Activated naive CD8-positive, alpha-beta T cell treated with anti-CD3 and anti-CD28 coated beads, Interleukin-2, amount 10 ng/mL, durations not matched to agents 7 days and 5 days (primary cell): ENCODE measurements at places on chromosomes 1 and 21.

GRCh38 chr1:87243573-87243972 is 85.1 kb upstream of the LMO4 start:
- no peak for DNase-seq
- no peak overlapping the region for H3K27ac ChIP-seq
- no peaks in the 10 kb centered on the region for H3K27me3 ChIP-seq
- no peaks in the 10 kb centered on the region for H3K36me3 ChIP-seq
- H3K4me3 ChIP-seq, result no peak overlapping the region

GRCh38 chr21:26388731-26389231 is 184.3 kb downstream of the CYYR1 start:
- H3K36me3 ChIP-seq, result no peaks in the 10 kb centered on the region
- no peak overlapping the region for H3K4me3 ChIP-seq
- H3K27ac ChIP-seq, result no peak overlapping the region

DNA sequence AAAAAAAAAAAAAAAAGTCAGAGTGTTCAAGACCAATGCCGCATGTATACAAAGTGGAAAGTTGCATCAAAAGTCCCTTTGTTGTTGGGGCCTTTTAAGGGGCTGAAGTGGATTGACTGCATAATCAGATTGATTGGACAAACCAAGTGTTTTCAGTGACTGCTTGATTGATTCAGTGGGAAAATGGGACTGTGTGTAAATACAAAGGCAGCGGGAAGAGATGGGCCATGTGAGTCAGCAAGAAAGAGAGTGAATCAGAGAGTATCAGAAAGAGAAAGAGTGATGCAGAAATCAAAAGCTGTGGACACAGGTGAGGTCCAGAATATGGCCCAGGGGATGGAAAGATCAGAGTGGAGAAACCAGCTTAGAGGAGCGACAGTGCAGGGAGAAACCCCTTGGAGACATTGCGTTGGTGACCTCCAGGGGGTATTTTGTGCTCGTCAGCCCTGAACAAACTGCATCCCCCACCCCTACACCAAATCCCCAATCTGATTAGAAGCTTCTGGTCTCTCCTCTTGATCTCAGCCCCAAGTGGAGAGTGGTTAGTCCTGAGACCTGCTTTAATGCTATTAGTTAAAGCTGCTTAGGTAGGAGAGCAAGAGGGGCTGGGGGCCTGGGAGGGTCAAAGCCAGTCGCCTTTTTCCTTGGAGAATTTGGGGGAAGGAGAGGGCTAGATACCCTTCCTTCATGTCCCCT is 5.1 kb upstream of the ETV3L start:
- H3K36me3 ChIP-seq, result no peaks in the 10 kb centered on the region
- no peak for DNase-seq
- H3K27me3 ChIP-seq, result peaks cover 43% of the 10 kb centered on the region
- H3K4me3 ChIP-seq, result no peak overlapping the region

DNA sequence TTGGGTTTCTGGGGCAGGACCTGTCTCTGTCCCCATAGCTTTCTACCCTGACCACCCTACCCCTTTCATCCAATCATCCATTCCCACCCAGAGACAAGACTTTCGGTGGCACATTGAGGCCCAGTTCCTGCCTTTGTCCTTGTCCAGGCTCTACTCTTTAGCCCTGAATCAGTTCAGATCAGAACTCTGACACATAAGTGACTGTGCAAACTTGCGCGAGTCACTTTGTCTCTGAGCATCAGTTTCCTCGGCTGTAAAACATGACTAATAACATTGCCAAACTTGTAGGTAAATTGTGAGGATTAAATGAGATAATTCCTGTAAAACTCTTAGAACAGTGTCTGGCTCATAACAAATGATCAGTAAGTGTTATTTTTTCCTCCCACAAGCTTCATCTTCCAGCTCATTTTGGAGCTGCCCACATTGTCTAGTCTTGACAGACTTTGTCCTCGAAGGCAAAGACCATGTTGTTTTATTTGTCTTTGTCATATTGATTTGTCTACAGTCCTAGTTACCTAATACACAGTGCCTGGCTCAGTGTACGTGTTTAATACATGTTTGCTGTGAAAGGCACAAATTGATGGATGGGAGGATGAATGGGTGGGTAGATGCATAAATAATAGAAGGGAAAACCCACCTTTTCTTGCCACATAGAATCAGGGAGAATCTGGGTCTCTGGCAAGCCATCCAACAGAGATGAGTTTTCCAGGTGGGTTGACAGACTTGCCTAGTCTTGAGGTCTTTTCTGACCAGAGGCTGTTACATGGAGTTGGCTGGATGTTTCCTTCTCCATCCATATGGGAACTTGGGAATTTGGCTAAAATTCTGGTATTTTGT is 262.9 kb downstream of the OMA1 start:
- no peak overlapping the region for H3K4me3 ChIP-seq
- peaks cover 1% of the 10 kb centered on the region for H3K27me3 ChIP-seq
- H3K4me1 ChIP-seq, result no peaks in the 10 kb centered on the region
- no peaks in the 10 kb centered on the region for H3K36me3 ChIP-seq
- H3K27ac ChIP-seq, result no peak overlapping the region

DNA sequence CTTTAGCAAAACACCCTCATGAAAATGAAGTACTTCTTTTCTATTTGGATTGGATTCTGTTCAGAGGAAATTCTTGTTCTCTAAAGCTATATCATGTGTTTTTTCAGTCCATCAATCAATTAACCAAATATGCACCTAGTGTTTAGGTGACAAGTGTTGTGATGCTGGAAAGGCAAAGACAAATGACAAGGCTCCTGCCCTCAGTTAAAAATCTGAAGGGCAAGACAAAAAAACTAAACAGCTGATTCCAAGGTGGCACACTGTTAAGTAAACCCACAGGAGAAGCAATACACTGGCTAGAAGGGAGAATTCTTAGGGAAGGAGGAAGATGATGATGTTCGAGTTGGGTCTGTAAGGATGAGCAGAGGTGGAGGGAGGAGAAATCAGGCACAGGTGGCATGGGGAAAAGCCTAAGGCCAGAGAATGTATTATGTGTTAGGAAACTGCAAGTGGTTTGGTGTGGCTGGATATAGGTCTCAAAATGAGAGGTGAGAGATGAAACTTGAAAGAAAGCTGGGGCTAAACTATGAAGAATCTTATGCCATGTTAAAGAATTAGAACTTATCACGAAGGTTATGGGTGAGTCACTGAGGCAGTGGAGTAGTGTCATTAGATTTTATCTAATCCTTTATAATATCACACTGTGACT is 51.8 kb upstream of the GFI1 start:
- peaks cover 38% of the 10 kb centered on the region for H3K4me1 ChIP-seq
- no peak for DNase-seq
- H3K36me3 ChIP-seq, result peaks cover 27% of the 10 kb centered on the region
- H3K27ac ChIP-seq, result peak overlapping the region; percentile 96
- no peaks in the 10 kb centered on the region for H3K27me3 ChIP-seq

GRCh38 chr1:227192163-227192562 is 126.1 kb downstream of the CDC42BPA start:
- DNase-seq, result no peak
- no peak overlapping the region for H3K4me3 ChIP-seq
- H3K27me3 ChIP-seq, result peaks cover 17% of the 10 kb centered on the region
- H3K27ac ChIP-seq, result no peak overlapping the region
- no peaks in the 10 kb centered on the region for H3K36me3 ChIP-seq

- no peak overlapping the region for H3K4me3 ChIP-seq
- no peak for DNase-seq
- no peaks in the 10 kb centered on the region for H3K4me1 ChIP-seq
- no peaks in the 10 kb centered on the region for H3K36me3 ChIP-seq
- H3K27ac ChIP-seq, result no peak overlapping the region
Measured at GRCh38 chr1:195697130-195697529, 911.1 kb downstream of the KCNT2 start.

DNA sequence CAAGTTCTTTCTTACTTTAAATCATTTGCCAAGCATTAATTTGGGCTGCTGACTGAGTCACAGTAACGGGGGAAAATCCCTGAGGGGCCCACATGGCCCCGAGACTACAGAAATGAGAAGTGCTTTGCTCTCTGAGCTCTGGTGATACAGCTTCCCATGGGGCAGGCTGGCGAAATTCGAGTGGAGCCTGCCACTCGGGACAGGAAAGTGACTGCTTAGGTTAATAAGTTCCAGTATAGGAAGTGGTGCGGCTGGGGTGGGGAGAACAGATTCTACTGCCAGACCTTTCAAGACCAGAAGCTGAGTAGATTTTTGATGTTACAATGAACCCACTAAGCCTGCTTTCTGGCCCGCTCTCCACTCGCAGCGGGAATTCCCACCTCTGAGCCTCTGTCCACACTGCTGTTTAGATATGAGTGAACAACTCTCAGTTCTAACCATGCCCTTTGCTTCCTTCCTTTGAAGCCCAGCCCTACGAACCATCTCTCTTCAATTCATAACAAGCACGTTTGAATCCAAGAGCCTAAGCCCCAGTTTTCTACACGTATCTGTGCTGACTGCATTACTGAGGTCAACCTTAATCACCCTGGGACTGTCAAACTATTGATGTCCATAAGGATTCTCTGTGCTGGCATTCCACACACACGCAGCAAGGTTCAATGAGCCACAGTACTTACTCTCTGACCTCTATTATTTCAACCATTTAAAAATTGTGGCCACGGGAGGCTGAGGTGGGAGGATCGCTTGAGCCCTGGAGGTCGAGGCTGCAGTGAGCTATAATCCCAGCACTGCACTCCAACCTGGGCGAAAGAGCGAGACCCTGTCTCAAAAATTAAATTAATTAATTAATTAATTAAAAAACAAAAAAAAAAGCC is 9.6 kb downstream of the ZBTB17 start:
- peaks cover 31% of the 10 kb centered on the region for H3K36me3 ChIP-seq
- H3K27ac ChIP-seq, result peak overlapping the region; percentile 91

DNA sequence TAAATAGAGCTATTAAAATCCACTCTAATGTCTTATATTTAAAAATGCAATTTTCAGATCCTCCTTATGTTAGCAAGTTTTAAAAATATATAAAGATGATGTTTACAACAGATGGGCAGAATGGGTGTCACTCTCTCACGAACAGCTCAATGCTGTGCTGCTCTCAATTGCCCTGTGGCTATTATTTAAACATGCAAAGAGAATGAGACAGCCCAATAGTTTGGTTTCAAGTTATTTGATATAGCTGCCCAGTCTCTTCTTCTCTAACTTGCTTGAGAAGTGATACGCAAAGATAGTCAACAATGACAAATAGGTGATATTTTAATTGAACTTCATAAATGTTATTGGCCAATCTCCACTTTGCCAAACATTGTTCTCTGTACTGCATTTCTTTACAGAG is 199.3 kb upstream of the GREM2 start:
- H3K27me3 ChIP-seq, result no peaks in the 10 kb centered on the region

- H3K27me3 ChIP-seq, result peaks cover 5% of the 10 kb centered on the region
- peaks cover 2% of the 10 kb centered on the region for H3K4me1 ChIP-seq
- no peak for DNase-seq
- H3K27ac ChIP-seq, result no peak overlapping the region
- H3K36me3 ChIP-seq, result no peaks in the 10 kb centered on the region
- no peak overlapping the region for H3K4me3 ChIP-seq
Measured at GRCh38 chr1:205927676-205928075, 15.6 kb downstream of the SLC26A9 start.

- no peak for DNase-seq
- no peaks in the 10 kb centered on the region for H3K36me3 ChIP-seq
- no peaks in the 10 kb centered on the region for H3K27me3 ChIP-seq
Measured at GRCh38 chr21:22743085-22743484, 1744.9 kb downstream of the NCAM2 start.

DNA sequence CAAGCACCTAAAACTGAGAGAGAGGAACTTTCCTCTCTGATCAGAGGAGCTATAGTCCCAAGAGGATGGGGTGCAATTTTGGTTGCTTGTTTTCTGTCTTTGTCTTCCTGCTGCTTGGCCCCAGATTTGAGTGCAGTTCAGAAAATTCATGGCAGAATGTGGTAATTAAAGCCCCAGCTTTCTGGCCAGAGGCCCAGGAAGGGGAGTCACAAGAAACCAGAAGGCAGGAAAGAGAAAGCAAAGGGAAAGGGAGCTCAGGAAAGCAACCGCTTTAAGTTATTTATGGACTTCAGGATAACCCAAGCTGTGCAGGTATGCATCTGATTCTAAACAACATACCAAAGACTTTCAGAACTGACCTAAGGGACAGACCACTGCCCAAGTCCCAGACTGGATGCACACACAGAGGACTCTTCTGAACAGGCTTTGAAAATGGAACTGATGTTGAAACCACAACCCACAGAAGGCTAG is 88.8 kb downstream of the ST3GAL3 start:
- peaks cover 22% of the 10 kb centered on the region for H3K4me1 ChIP-seq
- no peak overlapping the region for H3K4me3 ChIP-seq
- H3K27ac ChIP-seq, result no peak overlapping the region
- no peak for DNase-seq
- H3K36me3 ChIP-seq, result peaks cover 24% of the 10 kb centered on the region
- H3K27me3 ChIP-seq, result no peaks in the 10 kb centered on the region

DNA sequence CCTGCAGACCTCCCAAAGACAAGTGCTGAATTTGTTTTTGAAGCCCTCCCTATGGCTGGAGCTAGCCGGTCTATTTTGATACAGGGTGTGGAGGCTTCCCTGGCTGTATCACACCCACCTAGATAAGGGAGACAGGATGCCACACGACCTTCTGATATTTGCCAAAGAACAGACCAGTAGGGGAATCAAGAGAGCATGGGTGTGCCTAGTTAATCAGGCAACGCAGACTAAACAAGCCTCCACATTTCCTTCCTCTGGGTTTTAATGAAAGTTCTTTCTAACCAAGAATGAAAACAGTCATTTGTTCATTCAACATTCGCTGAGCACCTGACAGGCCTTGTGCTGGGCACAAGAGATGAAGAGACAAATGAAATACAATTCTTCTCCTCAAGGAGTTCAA is 446.8 kb downstream of the PLPP3 start:
- H3K27me3 ChIP-seq, result no peaks in the 10 kb centered on the region
- no peaks in the 10 kb centered on the region for H3K4me1 ChIP-seq
- H3K4me3 ChIP-seq, result no peak overlapping the region
- no peaks in the 10 kb centered on the region for H3K36me3 ChIP-seq
- no peak overlapping the region for H3K27ac ChIP-seq

DNA sequence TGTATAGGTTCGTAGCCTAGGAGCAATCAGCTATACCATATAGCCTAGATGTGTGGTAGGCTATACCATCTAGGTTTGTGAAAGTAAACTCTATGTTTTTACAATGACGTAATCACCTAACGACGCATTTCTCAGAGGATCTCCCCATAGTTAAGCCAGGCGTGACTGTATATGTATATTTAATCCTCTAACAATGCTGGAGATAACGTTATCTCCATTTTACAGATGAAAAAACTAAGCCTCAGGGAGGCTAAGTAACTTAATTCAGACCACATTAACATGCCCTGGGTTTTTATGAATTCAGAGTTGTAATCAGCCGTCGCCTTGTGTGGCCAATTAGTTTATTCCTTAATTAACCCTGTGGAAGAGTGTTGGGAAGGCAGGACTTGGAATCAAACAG is 107.7 kb upstream of the PLXNA2 start:
- H3K27me3 ChIP-seq, result peaks cover 4% of the 10 kb centered on the region
- no peaks in the 10 kb centered on the region for H3K4me1 ChIP-seq
- no peak overlapping the region for H3K27ac ChIP-seq

GRCh38 chr1:9538669-9539164 is 548 bp upstream of the SLC25A33 start:
- H3K36me3 ChIP-seq, result no peaks in the 10 kb centered on the region
- peak overlapping the region; percentile 86 for H3K27ac ChIP-seq
- DNase-seq, result no peak

- no peaks in the 10 kb centered on the region for H3K27me3 ChIP-seq
- H3K4me3 ChIP-seq, result peak overlapping the region; percentile 80
- H3K27ac ChIP-seq, result peak overlapping the region; percentile 87
- H3K36me3 ChIP-seq, result peaks cover 40% of the 10 kb centered on the region
- peak; percentile 77 for DNase-seq
Measured at GRCh38 chr1:234214129-234214910, 158.9 kb upstream of the COA6 start.
